ENCODE measurements at places on chromosomes 13 and 19.
A peak's percentile ranks its signal among the peaks of the same experiment; 100 is the strongest.

DNA sequence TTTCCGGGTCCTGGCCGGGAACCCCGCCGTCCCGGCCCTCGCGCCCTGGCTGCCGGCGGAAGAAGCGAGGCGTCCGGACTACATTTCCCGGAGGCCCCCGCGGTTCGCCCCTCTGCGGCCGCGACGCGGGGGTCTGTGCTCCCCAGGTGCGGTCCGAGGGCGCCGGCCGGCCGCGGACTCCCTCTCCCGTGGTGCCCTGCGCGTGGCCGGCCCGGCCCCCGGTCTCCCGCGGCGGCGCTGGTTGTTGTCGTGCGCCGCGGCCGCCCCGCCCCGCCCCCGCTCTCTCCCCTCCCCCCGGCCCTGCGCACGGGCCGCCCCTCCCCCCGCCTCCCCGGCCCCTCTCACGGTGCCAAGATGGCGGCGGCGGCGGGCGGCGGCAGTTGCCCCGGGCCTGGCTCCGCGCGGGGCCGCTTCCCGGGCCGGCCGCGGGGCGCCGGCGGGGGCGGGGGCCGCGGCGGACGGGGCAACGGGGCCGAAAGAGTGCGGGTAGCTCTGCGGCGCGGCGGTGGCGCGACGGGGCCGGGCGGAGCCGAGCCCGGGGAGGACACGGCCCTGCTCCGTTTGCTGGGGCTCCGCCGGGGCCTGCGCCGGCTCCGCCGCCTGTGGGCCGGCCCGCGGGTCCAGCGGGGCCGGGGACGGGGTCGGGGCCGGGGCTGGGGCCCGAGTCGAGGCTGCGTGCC is at the start of gene KMT2B:
KMT2B (plus strand) TSS at position 339 of the 680 bp plus-strand sequence; CDS start at position 355, 16 bp downstream.
- DNase-seq: no peak

GRCh38 chr19:2122982-2123381 is 26.3 kb downstream of the IZUMO4 start:
- DNase-seq: no peak

GRCh38 chr19:41311613-41312012 is 1.6 kb downstream of the CCDC97 start:
- no peak for DNase-seq

- no peak for DNase-seq
These were observed 42.7 kb upstream of the GAS6 start for GRCh38 chr13:113906571-113906970.

- peak; percentile 6 for DNase-seq
These were observed 25.2 kb upstream of the IGSF23 start for GRCh38 chr19:44587963-44588770.

GRCh38 chr13:114110091-114110829 is 22.2 kb downstream of the RASA3 start:
- DNase-seq: no peak

GRCh38 chr13:23771956-23772355 is 117.2 kb downstream of the MIPEP start:
- no peak for DNase-seq

Measured in AML-193 (cell line).